ENCODE measurements at places on chromosomes 2 and 18. TPM values are rescaled to one million over a fixed set of nuclear protein-coding genes. Genes with fewer than 3 reads are reported as not detected.

DNA sequence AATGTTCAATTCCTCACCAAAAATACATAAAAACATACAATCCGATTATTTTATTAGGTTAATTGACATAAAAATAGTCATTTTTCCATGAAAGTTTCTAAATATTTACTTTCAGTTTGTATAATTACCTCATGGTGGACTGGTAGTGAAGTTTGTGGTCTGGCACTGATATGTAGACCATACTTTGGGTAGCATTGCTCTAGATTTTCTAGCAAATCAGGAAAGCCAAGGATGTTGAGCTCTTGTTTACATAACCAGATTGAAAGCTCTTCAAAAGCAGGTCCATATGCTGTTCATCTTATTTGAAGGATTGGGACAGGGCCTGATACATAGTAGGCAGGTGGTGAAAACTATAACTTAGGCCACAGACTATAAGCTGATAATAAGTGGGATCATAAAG, 61.8 kb downstream of the COMMD1 start:
- DNase-seq, result no peak

DNA sequence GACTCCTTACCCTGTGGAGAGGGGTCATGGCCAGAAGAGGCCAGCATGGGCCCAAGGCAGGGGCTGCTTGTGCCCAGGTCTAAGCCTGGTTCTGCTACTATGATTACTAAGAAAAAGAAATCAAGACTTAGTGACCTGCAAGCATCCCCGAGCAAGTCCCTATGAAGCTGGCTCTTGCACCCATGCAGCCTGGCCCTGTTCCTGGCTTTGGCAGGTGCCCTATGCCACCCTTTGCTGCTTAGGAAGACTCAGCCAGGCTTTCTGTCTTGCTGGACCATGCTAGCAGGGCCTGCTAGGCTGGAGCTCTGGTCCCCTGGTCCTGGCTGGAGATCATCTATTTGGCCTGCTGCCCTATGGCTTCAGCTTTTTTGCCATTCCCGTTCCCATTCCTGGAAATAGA, 309.4 kb upstream of the EPAS1 start:
- DNase-seq, result no peak

The RAB6D gene
- not detected for total RNA-seq

The CYP26B1 gene
- 4.5 TPM for total RNA-seq

- no peak for DNase-seq
These were observed 146.8 kb upstream of the PID1 start for GRCh38 chr2:229417916-229418315.

- DNase-seq, result no peak
These were observed 6.1 kb upstream of the DAW1 start for GRCh38 chr2:227865291-227865690.

GRCh38 chr2:108492364-108492763, 41.9 kb upstream of the LIMS1 start:
- DNase-seq, result no peak

- no peak for DNase-seq
These were observed 826.5 kb upstream of the PIK3C3 start for GRCh38 chr18:41128545-41128944.

The PIEZO2 gene
- total RNA-seq, result 37.7 TPM

DNA sequence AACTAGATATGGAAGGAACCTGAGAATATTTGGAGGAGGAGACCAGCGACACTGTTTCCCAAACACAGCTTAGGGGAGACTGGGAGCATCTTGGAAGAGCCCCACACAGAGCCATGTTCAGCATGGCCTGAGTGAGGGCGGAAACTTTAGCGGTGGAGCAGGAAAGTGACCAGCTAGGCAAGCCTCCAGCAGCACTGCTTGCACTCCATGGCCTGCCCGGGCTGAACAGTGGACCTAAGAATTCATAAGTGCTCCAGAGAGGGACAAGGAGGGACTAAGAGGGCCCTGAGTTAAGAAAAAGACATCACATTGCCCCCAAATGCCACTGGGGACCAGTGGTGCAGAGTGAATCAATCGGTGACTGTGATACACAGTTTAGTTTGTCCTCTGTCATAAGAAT, 566.4 kb downstream of the TNS1 start:
- no peak for DNase-seq

The CNDP1 gene
- total RNA-seq, result not detected

DNA sequence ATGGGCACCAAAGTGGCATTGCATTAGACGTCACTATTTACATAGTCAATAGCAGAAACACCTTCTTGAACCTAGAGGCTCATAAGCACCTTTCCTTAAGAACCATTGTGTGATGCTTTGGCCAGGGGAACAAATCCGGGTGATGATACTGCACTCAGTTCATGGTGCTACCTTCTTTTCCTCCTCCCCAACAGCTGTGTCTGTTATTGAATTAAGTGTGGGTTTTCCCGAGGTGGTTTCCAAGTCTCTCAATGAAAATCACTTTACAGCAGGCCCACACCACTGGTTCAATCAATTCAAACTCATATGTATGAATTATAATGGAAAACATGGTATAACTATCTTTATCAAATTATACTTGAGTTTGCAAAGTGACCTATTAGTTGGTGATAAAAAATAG, 9.3 kb upstream of the EFEMP1 start:
- no peak for DNase-seq

DNA sequence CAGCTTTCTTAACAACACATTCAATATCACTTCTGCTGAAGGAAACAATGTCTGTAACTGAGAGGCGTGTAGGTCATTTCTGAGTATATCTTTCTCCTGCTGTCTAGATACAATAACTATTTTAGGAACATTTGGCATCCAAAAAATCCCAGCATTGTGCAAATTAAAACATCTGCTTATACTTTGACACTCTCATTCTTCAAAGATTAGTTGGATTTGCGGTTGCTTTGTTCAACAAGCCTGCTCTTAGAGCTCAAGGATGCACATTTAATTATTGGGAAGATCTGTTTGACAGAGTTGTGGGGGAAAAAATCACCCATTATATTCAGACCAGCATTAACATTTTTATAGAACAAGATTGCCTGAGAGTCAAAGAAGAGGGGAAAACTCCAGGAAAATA, 449.5 kb upstream of the HNRNPA3 start:
- DNase-seq, result no peak

DNA sequence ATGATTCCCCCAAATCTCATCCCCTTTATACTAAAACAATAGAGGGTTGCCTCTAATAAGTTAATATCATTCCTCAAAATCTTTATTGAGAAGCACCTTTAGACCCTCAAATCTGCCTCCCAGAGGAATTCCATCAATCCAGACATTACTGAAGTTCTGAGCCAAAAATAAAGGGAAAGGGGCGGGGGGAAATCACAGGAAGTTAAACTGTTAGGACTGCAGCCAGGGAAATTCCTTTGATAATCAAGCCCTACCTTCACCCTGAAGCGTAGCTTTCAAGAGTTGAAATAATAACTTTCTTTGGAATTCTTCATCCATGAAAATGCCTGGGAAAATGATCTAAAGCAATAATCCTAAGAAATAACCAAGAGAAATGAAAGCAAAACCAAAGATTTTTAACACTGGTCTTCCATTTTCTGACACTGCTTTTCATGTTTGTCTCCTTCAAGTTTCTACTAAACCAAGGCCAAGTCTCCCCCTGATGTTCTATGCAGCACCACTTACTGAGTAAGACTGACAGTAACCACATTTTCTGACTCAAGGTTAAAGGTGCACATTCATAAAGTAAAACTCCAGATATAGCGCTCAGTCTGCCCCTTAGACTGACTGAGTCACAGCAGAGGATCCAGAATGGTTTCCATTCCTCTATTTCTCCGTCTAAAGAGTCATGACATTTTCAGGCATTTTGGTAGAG, 78.2 kb downstream of the TCF4 start:
- no peak for DNase-seq

The HAUS1 gene
- total RNA-seq, result 31.8 TPM

GRCh38 chr2:192292478-192292877, 97.7 kb upstream of the TMEFF2 start:
- DNase-seq, result no peak

- no peak for DNase-seq
These were observed 14.2 kb downstream of the GPATCH11 start for GRCh38 chr2:37098416-37099118.

DNA sequence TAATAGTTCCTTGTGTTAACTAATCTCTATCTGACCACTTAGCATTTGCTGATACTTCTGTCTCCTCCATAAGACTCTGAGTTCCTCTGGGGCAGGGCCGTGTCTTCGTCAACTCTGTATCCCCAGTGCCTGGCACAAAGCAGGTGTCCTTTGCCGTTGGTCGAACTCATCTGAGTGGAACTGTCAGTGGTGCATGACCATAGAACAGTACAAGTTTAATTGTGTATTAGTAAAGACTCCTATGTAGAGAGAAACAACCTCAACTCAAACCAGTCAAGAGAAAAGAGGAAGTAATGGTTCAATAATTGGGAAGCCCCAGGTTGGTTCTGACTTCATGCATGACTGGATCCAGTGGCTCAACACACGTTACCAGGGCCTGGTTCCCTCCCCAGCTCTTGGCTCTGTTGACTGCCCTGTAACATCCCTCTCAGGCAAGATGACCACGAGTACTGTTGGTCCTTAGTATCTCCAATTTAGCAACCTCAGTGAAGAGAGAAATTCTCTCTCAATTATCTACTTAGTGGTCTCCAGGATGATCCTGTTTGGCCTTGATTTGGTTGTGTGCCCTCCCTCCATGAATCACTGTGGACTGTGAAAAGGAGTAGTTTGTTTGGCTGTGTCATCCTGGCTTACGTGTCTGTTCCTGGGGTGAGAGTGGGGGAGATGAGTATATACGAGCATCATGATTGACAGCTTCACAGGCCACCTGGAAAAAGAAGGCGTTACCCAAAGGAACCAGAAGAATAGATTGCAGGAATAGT, 58.5 kb upstream of the MSH6 start:
- no peak for DNase-seq

The LMAN2L gene
- 14.9 TPM for total RNA-seq

The FBLN7 gene
- total RNA-seq, result 6.9 TPM

DNA sequence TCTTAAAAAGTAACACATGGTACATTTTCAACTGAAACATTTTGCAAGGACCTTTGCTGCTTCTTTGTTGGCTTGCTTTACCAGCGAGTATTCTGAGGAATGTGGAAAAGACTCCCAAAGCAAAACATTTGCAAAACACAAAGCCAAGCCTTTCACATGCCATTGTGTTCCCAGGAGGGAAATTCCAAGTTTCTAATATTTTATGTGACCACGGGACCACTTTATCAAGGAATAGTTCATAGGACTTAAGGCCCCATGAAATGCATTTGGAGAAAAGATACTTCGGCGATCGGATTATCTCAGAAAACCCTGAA, 26.2 kb downstream of the CYP27C1 start:
- DNase-seq, result no peak

The PSMA8 gene
- 1.3 TPM for total RNA-seq

DNA sequence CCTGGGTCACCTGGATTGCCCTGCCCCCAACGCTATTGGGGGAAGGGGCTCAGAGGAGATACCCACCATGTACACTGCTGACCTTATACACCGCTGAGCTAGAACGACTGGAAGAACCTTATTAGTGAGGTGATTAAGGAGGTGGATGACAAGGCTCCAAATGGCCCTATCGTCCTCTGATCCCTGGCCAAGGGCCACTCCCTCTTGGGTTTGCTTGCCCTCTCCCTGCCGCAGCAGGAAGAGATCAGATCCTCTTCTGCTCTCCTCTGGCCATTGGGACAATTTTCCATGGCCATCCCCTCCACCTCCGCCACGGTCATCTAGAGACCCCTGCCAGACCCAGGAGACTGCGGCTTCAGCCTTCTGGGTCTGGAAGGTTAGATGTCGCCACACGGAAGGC, 1.2 kb downstream of the ZNF514 start:
- DNase-seq, result no peak

GRCh38 chr2:201049455-201049854, 22.0 kb downstream of the HYCC2 start:
- DNase-seq, result no peak

- DNase-seq, result no peak
These were observed 31.9 kb upstream of the SLC25A52 start for GRCh38 chr18:31792580-31792911.

DNA sequence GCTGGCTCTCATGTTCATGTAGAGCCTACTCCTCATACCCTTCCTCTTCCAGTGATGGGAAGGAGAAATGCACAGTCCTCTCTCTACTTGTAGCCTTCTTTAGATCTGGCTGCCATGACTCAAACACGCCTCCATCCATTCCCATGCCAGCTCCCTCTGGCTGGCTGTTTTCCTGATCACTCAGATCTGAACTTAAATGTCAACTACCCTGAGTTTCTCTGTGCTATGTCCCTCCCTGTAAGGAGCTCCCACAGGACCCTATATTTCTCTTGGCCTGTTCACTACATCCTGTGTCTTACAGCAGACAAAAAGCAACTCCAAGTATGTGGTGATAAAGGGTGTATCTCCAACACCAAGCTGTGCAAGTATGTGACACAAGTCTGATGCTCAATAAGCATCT, 152.4 kb downstream of the TCF4 start:
- DNase-seq, result no peak

The ALLC gene
- not detected for total RNA-seq

The HOXD3 gene
- total RNA-seq, result not detected

DNA sequence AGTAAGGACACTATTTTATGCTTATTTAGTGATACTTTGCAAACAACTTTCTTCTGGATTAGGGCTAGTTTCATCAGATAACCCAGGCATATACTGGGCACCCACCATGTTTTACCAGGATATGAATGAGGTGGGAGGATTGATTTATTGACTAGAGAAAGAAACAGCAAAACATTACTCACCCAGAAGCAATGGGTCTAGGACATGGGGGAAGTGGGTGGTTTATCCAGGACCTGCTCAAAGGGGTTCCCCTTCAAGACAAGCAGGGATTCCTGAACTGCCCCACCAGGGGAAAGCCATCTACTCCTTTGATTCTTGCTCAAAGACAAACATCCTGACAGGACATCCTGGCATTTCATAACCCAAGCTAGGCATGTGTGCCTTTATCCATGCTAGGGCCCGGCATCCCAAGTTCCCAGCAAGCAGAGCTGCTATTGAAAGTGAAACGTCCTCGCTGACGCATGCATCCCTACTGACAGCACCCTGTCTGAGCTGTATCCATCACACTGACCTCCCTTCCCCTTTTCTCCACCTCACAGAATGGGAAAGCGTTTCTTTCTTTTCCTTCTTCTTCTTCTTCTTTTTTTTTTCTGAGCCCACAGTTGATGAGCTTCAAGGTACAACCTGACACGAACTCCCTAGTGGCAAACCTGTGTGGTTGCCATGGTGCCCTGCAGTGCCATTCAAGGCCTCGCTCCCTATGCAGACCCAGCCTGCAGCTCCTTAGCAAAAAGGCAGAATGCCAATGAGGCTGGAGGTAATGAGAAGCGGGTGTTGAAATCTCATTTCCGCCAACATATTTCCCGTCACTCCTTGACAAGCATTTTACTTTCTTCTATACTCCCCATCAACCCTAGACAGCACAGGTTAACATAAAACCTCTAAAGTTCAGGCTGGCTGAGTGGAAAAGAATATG, 70.5 kb downstream of the CLHC1 start:
- peak; percentile 82 for DNase-seq

The TCF7L1 gene
- total RNA-seq, result 11.1 TPM

GRCh38 chr2:175523001-175523400, 341.5 kb upstream of the ATP5MC3 start:
- no peak for DNase-seq

- no peak for DNase-seq
These were observed 41.6 kb downstream of the NDC80 start for GRCh38 chr18:2612996-2613395.

The CPLX4 gene
- total RNA-seq, result not detected

- no peak for DNase-seq
These were observed 38.8 kb upstream of the TMEM18 start for GRCh38 chr2:715854-716560.

The MATN3 gene
- 9.2 TPM for total RNA-seq

- no peak for DNase-seq
These were observed 869 bp upstream of the THUMPD2 start for GRCh38 chr2:39779927-39780326.

- DNase-seq, result no peak
These were observed 93.6 kb downstream of the BABAM2 start for GRCh38 chr2:27984153-27984552.
